IMR-90 (cell line): ENCODE measurements at places on chromosomes 16 and 17.

GRCh38 chr17:82524540-82524939 lies 5.0 kb downstream of the FOXK2 start:
- no peak overlapping the region for H3K27ac ChIP-seq
- H3K4me3 ChIP-seq: no peak overlapping the region
- H3K36me3 ChIP-seq: peaks cover 1% of the 10 kb centered on the region; the same call in 1 of the 2 replicates
- peaks cover 7% of the 10 kb centered on the region; the same call in 1 of the 2 replicates for H3K4me1 ChIP-seq

GRCh38 chr17:29143894-29144293 lies 36.3 kb downstream of the MYO18A start:
- H3K4me1 ChIP-seq: peaks cover 29% of the 10 kb centered on the region
- no peaks in the 10 kb centered on the region for H3K36me3 ChIP-seq

GRCh38 chr16:66256919-66257318 lies 109.6 kb upstream of the CDH5 start:
- no peak overlapping the region for H3K4me3 ChIP-seq
- no peak for DNase-seq
- H3K27me3 ChIP-seq: no peaks in the 10 kb centered on the region
- no peak overlapping the region for H3K27ac ChIP-seq
- H3K4me1 ChIP-seq: no peaks in the 10 kb centered on the region

DNA sequence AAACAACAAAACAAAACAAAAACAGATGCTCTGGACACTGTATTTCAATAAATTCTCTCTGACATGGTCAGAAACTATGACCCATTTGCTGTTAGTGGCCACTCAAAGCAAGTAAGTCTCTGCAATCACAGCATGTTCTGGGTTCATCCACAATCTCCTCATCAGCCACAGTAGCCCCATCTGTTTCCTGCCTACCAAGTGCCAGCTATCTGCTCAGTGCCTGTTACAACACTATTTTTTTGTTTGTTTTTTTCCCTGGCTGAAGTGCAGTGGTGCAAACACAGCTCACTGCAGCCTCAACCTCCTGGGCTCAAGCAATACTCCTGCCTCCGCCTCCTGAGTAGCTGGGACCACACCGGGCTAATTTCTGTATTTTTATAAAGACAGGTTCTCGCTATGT lies 137.9 kb downstream of the SOX9 start:
- no peaks in the 10 kb centered on the region for H3K4me1 ChIP-seq
- H3K27ac ChIP-seq: no peak overlapping the region
- no peaks in the 10 kb centered on the region; the same call in 1 of the 2 replicates for H3K27me3 ChIP-seq
- H3K4me3 ChIP-seq: no peak overlapping the region

GRCh38 chr16:2194852-2195321 lies 1.5 kb downstream of the CASKIN1 start:
- H3K27ac ChIP-seq: no peak overlapping the region
- DNase-seq: peak; percentile 39
- H3K36me3 ChIP-seq: no peaks in the 10 kb centered on the region
- H3K27me3 ChIP-seq: peaks cover 59% of the 10 kb centered on the region
- H3K4me1 ChIP-seq: no peaks in the 10 kb centered on the region

DNA sequence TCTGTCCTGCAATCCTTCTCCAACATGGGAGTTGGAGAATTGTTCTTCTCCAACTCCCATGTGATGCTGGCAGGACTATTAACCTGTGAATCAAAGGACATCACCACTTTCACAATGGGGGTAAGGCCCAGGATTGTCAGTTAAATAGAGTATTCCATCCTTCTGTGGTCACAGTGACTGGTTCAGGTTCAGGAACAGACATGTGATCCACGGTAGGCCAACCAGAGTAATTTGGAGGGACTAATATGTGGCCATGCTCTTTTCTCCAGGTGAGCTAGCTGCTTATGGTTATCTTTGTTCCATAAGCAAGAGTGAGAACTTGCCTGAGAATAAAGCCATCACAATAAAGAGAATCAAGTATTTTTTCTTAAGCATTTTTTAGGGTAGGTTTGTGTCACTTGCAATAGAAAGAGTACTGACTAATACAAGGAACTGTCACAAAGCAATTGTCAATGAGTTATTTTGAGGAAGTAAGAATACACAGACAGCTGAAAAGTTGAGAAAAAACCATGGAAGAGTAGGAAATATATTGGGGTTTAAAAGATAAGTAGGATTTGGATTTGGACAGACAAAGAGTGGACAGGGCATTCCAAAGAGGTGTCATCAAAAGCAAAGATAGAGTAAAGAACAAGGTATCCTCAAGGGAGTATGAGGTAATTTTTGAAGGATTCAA lies 63.4 kb downstream of the BRIP1 start:
- H3K36me3 ChIP-seq: peaks cover 1% of the 10 kb centered on the region; the same call in 1 of the 2 replicates
- H3K27me3 ChIP-seq: no peaks in the 10 kb centered on the region
- no peak overlapping the region for H3K4me3 ChIP-seq

GRCh38 chr17:40551091-40551878 lies 14.0 kb downstream of the CCR7 start:
- no peaks in the 10 kb centered on the region for H3K27me3 ChIP-seq
- H3K36me3 ChIP-seq: no peaks in the 10 kb centered on the region
- peak; percentile 100 for DNase-seq
- no peak overlapping the region for H3K4me3 ChIP-seq
- peaks cover 57% of the 10 kb centered on the region for H3K4me1 ChIP-seq
- peak overlapping the region; percentile 98 for H3K27ac ChIP-seq

GRCh38 chr17:4180791-4181190 lies 37.8 kb downstream of the CYB5D2 start:
- H3K27ac ChIP-seq: no peak overlapping the region
- no peak overlapping the region for H3K4me3 ChIP-seq
- H3K27me3 ChIP-seq: no peaks in the 10 kb centered on the region

GRCh38 chr17:9519583-9520272 lies 55.9 kb downstream of the STX8 start:
- peaks cover 6% of the 10 kb centered on the region for H3K4me1 ChIP-seq
- H3K27ac ChIP-seq: no peak overlapping the region
- no peak for DNase-seq
- no peaks in the 10 kb centered on the region for H3K36me3 ChIP-seq

DNA sequence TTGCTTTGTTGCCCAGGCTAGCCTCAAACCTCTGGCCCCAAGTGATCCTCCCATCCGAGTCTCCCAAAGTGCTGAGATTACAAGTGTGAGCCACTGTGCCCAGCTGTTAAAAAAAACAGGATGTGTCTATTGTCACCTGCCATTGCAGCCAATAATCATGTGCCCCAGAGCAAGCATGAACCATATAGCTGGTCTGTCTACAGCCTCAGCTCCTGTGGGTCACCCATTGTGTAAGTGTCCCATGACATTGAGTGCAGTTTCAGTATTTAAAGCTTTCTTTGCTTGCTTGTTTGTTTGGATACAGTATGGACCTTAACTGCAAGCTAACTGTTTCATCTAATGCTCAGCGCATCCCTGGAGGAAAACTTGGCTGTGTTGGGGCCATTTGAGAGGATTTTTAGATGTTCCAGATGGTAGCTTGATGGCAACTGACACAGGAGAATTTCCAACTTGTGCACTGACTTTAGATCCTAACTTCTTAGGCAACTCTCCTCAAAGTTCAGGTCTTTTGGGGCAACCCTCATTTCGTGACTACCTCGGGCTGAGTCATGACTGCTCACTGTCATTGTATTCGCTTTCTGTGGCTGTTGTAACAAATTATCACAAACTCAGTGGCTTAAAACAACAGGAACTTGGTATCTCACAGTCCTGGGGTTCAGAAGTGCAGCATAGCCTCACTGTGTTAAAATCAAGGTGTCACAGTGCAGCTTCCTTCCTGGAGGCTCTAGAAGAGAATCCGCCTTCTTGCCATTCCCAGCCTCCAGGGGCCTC lies 30.3 kb upstream of the ADORA2B start:
- peaks cover 10% of the 10 kb centered on the region for H3K4me1 ChIP-seq
- H3K27ac ChIP-seq: peak overlapping the region; percentile 18; the same call in 1 of the 2 replicates
- H3K36me3 ChIP-seq: no peaks in the 10 kb centered on the region
- H3K4me3 ChIP-seq: no peak overlapping the region
- no peaks in the 10 kb centered on the region for H3K27me3 ChIP-seq

GRCh38 chr17:45170280-45170930 lies 8.7 kb downstream of the HEXIM2 start:
- peaks cover 27% of the 10 kb centered on the region for H3K4me1 ChIP-seq
- no peaks in the 10 kb centered on the region for H3K27me3 ChIP-seq
- H3K27ac ChIP-seq: peak overlapping the region; percentile 71

DNA sequence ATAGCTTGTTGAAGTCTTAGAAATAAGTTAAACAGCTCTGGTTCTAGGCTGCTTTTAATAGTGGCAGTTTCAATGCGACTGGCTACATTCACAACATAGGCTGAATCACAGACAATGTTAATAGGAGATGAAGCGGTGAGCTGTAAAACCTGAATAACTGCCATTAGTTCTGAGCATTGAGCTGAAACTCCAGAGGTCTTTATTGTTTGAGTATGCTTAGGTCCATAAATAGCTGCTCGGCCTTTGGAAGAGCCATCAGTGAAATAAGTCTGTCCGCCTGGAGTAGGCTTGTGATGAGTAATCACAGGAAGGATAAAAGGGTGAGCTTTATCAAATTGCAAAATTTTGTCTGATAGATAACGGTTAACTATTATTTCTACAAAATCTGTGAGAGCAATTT lies 9.4 kb upstream of the ZNF689 start:
- H3K4me3 ChIP-seq: no peak overlapping the region
- peaks cover 15% of the 10 kb centered on the region for H3K27me3 ChIP-seq
- H3K4me1 ChIP-seq: no peaks in the 10 kb centered on the region
- H3K27ac ChIP-seq: no peak overlapping the region

- H3K4me3 ChIP-seq: no peak overlapping the region
- H3K4me1 ChIP-seq: peaks cover 5% of the 10 kb centered on the region; the same call in 1 of the 2 replicates
- H3K27ac ChIP-seq: no peak overlapping the region
- H3K27me3 ChIP-seq: peaks cover 4% of the 10 kb centered on the region; the same call in 1 of the 2 replicates
- DNase-seq: no peak
- no peaks in the 10 kb centered on the region for H3K36me3 ChIP-seq
Observed at GRCh38 chr17:65633988-65634387, 72.5 kb upstream of the AXIN2 start.

DNA sequence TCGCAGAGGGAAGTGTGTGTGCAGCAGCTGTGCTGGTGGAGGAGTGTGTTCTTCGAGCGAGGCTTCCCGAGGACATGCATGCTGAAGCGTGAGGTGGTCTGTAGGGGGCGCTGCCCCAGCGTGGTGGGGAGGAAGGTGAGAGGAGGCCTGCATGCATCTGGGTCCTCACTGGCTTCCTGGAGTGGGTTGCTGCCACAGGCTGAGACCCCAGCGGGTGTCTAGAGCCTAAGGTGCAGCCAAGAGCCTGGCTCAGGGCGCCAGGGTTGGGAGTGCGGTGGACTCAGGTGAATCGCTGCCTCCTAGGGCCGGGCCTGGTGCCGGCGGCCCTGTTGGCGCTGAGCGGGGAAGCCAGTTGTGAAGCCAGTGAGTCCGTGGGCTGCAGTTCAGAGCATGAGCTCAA lies 7.5 kb upstream of the HSD3B7 start:
- peaks cover 2% of the 10 kb centered on the region; the same call in 1 of the 2 replicates for H3K4me1 ChIP-seq
- peaks cover 72% of the 10 kb centered on the region for H3K36me3 ChIP-seq
- no peak overlapping the region for H3K27ac ChIP-seq
- DNase-seq: no peak
- no peaks in the 10 kb centered on the region for H3K27me3 ChIP-seq
- no peak overlapping the region for H3K4me3 ChIP-seq

GRCh38 chr17:56457501-56457900 lies 136.0 kb upstream of the NOG start:
- no peaks in the 10 kb centered on the region for H3K4me1 ChIP-seq
- no peaks in the 10 kb centered on the region for H3K36me3 ChIP-seq
- no peak overlapping the region for H3K27ac ChIP-seq
- H3K27me3 ChIP-seq: no peaks in the 10 kb centered on the region
- no peak for DNase-seq

- no peaks in the 10 kb centered on the region for H3K36me3 ChIP-seq
- no peak overlapping the region for H3K4me3 ChIP-seq
- DNase-seq: no peak
- H3K27ac ChIP-seq: no peak overlapping the region
- H3K4me1 ChIP-seq: peaks cover 9% of the 10 kb centered on the region
Observed at GRCh38 chr16:70455910-70456309, 1.5 kb downstream of the FCSK start.

DNA sequence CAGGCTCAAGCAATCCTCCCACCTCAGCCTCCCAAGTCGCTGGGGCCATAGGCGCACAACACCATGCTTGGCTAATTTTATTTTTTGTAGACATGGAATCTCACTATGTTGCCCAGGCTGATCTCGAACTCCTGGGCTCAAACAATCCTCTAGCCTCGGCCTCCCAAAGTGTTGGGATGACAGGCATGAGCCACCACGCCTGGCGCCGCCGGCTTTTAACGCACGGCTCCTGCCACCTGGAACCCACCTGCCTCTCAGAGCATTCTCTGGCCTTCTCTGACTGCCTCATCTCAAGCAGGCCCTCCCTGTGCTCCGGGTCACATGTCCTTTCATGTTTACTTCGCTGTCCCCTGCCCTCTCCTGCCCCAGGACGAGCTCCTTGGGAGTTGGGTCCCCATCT lies 10.3 kb downstream of the CASKIN1 start:
- no peaks in the 10 kb centered on the region; the same call in 1 of the 2 replicates for H3K27me3 ChIP-seq
- no peak for DNase-seq
- H3K27ac ChIP-seq: no peak overlapping the region
- no peaks in the 10 kb centered on the region for H3K4me1 ChIP-seq
- H3K36me3 ChIP-seq: no peaks in the 10 kb centered on the region

- no peaks in the 10 kb centered on the region for H3K36me3 ChIP-seq
- H3K4me1 ChIP-seq: peaks cover 2% of the 10 kb centered on the region; the same call in 1 of the 2 replicates
- no peak overlapping the region for H3K27ac ChIP-seq
- H3K27me3 ChIP-seq: no peaks in the 10 kb centered on the region
- no peak overlapping the region for H3K4me3 ChIP-seq
Observed at GRCh38 chr17:353838-354234, 1.2 kb upstream of the RPH3AL start.

- H3K36me3 ChIP-seq: no peaks in the 10 kb centered on the region
- peaks cover 6% of the 10 kb centered on the region for H3K4me1 ChIP-seq
- peak; percentile 51 for DNase-seq
- H3K27me3 ChIP-seq: no peaks in the 10 kb centered on the region
Observed at GRCh38 chr17:27430882-27431491, 25.3 kb upstream of the KSR1 start.

- H3K27ac ChIP-seq: no peak overlapping the region
- no peaks in the 10 kb centered on the region for H3K4me1 ChIP-seq
- H3K36me3 ChIP-seq: no peaks in the 10 kb centered on the region
- DNase-seq: no peak
- H3K27me3 ChIP-seq: peaks cover 12% of the 10 kb centered on the region
- H3K4me3 ChIP-seq: no peak overlapping the region
Observed at GRCh38 chr16:25692351-25692741, 587 bp downstream of the HS3ST4 start.

- H3K4me3 ChIP-seq: no peak overlapping the region
- H3K36me3 ChIP-seq: peaks cover 36% of the 10 kb centered on the region
- no peak overlapping the region for H3K27ac ChIP-seq
- DNase-seq: no peak
- H3K4me1 ChIP-seq: peaks cover 13% of the 10 kb centered on the region
Observed at GRCh38 chr16:68069511-68070248, 15.5 kb upstream of the NFATC3 start.

DNA sequence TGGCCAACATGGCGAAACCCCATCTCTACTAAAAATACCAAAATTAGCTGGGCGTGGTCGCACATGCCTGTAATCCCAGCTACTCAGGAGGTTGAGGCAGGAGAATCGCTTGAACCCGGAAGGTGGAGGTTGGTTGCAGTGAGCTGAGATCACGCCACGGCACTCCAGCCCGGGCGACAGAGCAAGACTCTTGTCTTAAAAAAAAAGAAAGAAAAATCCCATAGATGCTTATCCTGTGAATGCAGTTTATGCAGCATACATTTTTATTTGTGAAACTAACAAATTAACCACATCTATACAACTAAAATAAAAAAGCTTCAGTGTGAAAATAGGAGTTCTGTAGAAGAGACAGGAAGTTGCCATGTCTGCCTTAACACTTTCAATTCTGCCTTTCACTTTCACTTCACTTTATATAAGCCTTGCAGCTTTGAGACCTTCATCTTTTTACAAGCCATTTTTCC lies 7.1 kb downstream of the IGSF6 start:
- H3K4me1 ChIP-seq: peaks cover 6% of the 10 kb centered on the region
- no peaks in the 10 kb centered on the region for H3K27me3 ChIP-seq
- no peak overlapping the region for H3K27ac ChIP-seq

- H3K27me3 ChIP-seq: no peaks in the 10 kb centered on the region
- H3K36me3 ChIP-seq: peaks cover 26% of the 10 kb centered on the region
- no peak for DNase-seq
- H3K4me3 ChIP-seq: no peak overlapping the region
Observed at GRCh38 chr16:4747906-4748681, 13.8 kb downstream of the DNAAF8 start.
